ENCODE measurements at places on chromosomes 6 and 20.

DNA sequence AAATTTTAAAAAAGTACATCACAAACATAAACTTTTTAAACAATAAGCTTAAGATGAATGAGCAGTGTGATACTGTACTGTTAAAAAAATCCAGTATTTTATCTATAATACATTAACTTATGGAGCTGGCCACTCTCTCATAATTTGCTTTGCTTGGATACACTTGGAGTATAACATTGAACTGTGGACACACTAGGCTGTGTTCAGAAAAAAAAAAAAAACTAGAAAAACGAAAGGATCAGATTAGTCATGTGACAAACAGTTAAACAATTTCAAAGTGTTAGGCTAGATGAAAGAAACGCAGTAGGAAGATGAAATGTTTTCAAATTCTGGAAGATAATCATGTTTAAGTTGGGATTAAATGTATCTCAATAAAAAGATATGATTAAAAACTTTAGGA lies 220.0 kb downstream of the GRIK2 start:
- no peak for DNase-seq

DNA sequence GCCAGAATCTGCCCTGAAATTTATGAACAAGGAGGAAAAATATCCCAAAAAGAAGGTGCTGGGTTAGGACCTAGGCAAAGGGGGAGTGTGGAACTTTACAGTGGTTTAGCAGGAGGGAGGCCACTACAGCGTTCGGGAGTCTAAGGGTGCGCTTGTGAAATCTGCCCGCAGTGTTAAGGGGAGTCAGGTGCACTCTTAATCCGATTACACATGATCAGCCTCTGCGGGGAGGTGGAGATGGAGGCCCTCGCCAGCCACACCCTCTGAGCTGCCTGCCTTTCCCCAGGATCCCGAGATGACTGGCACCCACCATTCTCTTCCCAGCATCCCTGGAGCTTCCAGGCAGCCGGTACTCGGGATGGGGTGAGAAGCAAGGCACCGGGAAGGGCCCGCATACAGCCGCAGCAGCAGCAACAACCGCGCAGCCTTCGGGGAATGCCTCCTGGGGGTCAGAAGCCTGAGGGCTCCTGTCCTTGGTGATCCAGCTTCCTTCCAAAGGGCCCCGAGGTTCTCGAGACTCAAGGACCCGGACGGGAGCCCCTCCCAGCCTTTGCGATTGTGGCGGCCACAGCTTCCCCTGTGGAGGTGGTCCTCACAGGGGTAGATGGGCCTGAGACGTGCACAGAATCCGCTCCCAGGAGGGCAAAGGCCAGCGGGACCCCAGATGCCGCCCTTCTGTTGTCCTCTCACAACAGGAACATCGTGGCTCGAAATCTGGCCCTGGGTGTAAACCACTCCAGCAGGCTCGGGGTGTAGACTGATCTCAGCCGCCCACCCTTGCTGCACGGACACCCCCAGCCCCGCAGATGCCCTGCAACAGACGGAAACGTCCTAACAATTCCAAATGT lies 57.3 kb upstream of the CST7 start:
- DNase-seq: no peak

DNA sequence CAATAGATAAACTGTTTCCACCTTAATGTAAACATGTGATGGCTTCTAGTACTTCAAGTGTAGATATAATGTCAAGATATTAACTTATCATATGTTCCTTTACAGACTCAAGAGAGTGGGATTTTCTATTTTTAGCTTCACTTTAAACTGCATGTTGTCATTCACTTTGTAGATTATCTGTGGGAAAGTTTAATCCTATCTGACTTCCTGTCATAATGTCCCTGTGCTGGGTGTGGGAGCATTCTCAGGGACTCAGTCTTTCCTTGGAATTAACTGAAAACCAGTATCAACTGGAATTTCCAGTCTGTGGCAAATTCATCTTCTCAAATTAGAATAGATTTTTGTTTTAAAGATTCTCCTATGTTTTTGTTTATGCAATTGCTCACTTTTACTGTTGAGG lies 226.1 kb upstream of the FERMT1 start:
- DNase-seq: no peak

DNA sequence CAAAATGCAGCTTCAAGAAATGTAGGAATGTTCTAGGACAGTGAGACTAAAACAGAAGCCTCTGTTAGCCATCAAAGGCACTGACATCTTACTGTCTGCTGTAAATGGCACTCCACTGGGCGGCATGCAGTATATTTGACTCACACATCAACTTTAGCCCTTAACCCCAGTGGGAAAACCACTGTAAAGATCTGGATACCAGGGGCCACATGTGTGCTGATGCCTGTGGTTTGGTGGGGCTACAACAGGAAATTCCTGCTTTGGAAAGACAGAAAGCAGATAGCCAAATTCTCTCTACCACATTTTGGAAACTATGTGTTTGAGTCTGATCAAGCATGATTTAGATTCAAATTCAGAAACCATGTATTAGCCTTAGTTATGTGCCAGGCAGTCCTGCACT lies 4.3 kb downstream of the PFDN4 start:
- DNase-seq: no peak

DNA sequence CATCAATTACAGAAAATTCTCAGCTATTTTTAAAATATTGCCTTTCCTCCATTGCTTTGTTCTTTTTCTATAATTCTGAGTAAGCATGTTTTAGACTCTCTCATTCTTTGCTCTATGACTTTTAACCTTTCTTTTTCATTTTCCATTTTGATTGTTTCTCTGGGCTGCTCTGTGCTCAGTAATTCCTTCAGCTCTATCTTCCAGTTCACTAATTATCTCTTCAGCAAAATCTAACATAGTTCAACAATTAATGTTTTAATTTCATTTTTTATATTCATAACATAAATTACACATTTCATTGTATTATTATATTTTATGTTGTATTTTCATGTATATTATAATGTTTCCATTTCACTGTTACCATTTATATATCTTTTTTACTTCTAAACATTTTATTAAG lies 198.8 kb upstream of the NOX3 start:
- DNase-seq: no peak

DNA sequence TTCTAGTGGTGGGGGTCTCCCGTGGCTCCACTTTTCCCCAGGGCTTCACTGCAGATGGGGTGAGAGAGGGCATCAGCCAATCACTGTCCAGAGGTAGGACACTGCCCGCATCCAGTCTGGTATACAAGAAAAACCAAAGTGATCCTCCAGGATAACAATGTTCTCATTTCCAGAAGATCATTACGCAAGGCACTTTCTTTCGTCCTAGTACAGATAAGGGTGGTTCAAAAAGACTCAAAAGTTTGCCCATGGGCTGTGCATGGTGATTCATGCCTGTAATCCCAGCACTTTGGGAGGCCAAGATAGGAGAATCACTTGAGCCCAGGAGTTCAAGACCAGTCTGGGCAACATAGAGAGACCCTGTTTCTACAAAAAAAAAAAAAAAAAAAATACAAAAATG lies 16.4 kb downstream of the GMDS start:
- no peak for DNase-seq

GRCh38 chr6:151128763-151129370 lies 110.9 kb upstream of the AKAP12 start:
- no peak for DNase-seq

DNA sequence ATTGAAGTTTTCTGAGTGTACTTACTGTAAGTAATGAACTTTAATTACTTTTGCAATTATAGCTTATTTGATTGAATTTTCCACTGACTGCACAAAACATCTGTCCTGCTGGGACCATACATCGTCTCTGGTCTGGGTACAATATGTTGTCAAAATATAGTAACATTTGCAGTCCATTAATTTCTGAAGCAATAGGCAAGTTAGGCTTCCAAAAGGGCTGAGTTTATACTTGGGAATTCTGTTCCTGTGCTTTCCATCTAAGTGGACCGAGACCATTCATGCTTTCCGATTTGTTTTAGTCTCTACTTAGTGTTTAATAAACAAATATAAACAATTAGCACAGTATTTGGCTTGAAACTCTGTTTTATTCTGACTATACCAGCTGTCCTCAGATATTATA lies 139.3 kb downstream of the RFPL4B start:
- no peak for DNase-seq

DNA sequence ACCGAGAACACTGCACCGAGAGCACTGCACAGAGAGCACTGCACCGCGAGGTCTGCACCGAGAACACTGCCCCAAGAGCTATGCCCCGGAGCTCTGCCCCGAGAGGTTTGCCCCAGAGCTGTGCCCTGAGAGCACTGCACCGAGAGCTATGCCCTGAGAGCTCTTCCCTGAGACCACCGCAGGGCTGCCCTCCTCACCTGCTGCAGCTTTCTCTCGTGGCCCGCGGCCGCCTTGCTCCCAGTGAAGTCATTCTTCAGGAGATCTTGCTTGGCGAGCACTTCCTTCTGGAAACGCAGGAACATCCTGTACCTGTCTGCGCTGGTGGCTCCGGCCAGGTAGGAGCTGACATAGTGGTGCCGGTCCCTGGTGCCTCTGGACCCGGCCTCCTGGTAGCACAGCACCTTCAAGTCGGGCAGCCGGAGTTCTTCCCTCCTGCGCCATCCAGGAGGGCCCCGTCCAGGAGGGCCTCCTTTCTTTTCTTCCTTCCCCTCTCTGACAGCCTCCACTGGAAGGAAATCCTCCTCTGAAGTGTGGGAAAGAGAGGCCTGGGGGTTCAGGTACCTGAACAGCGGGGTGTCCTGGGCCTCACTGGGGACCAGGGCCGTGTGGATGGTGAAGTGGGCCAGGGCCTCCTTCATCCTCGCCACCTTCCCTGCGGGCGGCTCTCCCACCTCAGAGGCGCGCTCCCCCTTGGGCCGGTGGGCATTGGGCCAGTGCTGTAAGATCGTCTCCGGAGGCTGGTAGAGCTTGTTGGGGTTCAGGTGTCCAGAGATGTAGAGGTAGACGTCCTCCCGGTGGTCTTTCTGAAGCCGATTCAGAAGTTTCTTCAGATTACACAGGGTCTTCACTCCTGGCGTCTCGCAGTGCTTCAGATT lies 7.8 kb downstream of the C6orf118 start:
- no peak for DNase-seq

- no peak for DNase-seq
These were observed 18.0 kb downstream of the SRSF3 start for GRCh38 chr6:36612101-36612625.

- no peak for DNase-seq
These were observed 601.0 kb downstream of the GRIK2 start for GRCh38 chr6:101994521-101994920.

GRCh38 chr6:2589171-2589661 lies 161.5 kb downstream of the MYLK4 start:
- no peak for DNase-seq

DNA sequence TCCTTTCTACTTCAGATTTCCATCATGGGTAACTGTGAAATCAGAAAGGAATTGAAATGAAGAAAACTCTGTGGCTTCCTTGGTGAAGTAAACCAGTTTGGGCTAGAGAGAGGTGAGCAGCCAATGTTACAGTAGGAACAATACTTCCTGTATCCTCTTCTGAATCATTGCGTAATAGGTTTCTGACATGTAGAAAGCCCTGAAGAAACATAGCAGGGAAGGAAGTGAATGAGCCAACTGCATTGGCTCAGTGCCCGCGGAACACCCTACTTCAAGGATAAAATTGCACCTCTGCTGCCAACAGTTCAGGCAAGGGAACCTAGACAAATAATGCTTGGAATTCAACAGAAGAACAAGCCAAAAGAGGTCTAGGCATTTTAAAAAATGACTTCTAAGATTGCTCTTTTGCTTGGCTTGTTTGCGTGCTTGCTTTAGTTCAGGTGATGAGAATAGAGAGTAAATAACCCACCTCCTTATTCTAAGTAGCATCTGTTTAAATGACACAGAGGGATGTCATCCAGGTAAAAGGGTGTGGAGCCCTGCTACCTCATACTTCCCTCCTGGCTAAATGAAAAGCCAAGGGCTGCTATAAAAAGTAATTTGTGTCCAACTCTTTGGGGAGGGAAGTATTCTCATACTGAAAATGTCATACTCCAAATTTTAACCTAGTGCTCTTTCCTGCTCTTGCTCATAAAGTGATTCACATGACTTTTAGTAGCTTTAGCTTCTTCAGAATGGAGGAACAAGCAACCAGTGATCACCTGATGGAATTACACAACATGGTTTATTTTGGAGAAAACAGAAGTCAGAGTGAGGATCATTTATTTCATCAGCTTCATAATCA lies 30.0 kb upstream of the AKIRIN2 start:
- DNase-seq: peak; percentile 50

DNA sequence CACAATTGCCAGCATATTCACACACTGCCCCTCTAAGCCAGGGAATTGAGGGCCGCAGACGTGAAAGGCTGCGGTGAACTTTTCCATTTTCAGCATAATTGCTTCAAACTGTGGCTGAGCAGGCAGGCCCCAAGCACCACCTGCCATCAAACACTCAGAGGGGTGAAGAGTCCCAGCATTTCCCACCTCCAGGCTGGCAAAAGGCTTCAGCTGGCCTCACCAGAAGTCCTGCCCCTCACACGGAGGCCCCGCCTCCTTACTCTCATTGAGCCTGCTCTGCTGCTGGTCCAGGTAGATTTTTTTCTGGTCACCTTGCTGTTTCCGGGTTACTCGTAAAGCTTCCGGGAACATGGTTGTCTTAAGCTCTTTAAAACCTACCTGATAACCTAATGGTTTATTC lies 52.0 kb upstream of the PRELID3B start:
- no peak for DNase-seq

DNA sequence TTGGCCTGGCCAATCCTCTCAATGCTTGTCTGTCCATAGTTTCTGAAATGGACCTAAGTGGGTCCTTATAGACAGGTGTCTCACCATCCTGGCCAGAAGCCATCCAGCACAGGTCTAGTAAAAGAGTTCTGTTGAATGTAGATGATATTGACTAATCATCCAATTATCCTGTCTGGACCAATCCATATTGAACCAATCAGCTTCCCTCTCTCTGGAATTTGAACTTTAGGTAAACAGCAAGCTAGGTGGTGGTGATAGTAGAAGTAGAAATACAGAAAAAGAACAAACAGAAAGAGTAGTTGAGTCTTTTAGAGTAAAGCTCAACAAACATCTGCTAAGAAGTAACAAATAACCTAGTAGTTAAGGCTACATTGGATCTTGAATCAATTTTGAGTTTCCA lies 9.5 kb upstream of the PNRC1 start:
- DNase-seq: no peak

GRCh38 chr20:17856024-17856564 lies 112.5 kb downstream of the SNX5 start:
- peak; percentile 53 for DNase-seq

DNA sequence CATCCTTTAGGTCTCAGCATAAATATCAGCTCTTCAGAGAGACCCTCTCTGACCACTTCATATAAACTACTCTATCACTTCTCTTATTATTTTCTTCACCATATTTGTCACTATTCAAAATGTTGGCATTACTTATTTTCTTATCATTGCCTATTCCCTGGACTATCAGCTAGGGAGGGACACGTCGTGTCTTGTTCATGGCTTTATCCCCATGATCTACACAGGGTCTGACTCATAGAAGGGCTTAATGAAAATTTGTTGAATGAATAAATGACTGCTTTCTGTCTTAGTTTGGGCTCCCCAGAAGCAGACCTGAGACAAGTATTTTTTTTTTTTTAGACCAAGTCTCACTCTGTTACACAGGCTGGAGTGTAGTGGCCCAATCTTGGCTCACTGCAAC lies 3.0 kb upstream of the CDK5RAP1 start:
- no peak for DNase-seq

DNA sequence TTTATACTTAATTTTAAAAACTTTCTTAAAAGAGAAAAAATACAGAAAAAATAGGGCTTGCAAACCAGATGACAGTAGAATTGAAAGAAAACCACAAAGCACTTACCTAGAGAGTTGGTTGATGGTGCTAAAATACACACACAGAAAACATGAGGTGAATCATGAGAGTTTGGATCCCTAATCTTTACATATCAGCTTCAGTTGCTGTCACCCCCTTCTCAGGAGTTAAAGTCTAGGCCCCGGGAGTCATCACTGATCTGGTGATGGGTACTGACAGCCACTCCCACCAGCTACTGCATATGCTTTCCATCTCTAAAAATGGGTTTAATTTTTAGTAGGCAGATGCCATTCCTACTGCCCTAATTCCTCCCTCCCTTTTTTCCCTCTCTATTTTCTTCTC lies 16.7 kb downstream of the TSBP1 start:
- DNase-seq: no peak
